Activated CD8-positive, alpha-beta memory T cell treated with anti-CD3 and anti-CD28 coated beads for 36 hours (primary cell): ENCODE measurements at places on chromosomes 2 and 18. TPM values are rescaled to one million over a fixed set of nuclear protein-coding genes. Genes with fewer than 3 reads are reported as not detected.

BCL2 gene
- total RNA-seq, result 75.7 TPM

FECH gene
- 29.5 TPM for total RNA-seq

TUBA4A gene
- 221 TPM for total RNA-seq

SCTR gene
- total RNA-seq, result not detected

SPR gene
- 12.0 TPM for total RNA-seq

FZD7 gene
- 0.46 TPM for total RNA-seq

KYNU gene
- not detected for total RNA-seq

ASPRV1 gene
- 0.42 TPM for total RNA-seq

FANCL gene
- 27.1 TPM for total RNA-seq
